T-helper 17 cell (primary cell): ENCODE measurements at places on chromosomes 3 and 15.

DNA sequence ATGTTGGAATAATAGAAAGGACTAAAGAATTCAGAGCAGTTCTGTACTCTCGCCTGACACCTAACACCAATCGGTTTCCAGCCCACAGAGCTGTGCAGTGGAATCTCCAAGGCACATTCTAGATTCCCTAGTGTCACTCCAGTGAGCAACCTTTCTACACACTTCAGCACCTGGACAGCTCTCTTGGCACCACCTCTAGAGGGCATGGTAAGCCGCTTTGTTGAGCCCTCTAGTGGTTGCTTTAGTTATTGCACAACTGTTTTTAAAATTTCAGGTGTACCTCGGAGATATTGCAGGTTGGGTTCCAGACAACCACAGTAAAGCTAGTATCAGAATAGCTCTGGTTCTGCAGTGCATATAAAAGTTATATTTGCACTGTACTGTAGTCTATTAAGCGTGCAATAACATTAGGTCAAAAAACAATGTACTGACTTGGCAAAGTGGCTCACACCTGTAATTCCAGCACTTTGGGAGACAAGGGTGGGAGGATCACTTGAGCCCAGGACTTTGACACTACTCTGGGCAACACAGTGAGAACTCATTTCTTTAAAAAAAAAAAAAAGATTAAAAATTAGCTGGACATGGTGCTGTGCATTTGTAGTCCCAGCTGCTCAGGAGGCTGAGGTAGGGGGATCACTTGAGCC, 26.5 kb upstream of the ERC2 start:
- peak; percentile 56 for DNase-seq

GRCh38 chr15:80823995-80824394, 44.8 kb downstream of the CEMIP start:
- no peak for DNase-seq

- DNase-seq: peak; percentile 15
Measured at GRCh38 chr15:60389261-60390077, 8.3 kb downstream of the ANXA2 start.

DNA sequence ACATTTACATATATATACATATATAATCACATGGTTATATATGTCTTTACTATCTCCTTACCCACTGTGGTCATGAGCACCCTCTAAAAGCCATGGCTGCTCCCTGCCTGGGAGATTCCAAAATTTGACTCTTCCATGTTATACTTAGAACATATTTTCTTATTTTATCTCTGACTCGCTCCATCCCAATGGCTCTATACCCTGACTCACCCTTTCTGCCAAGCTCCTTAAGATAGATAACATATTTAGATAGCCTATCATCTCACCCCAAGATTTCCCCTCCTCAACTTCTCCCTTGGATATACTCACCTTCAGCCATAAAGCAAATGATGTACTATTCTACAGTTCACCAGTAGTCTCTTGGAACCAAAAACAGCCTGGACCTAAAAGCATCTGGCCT, 65.1 kb downstream of the CD200R1L start:
- no peak for DNase-seq

GRCh38 chr3:77038468-77038929, 1.4 kb upstream of the ROBO2 start:
- no peak for DNase-seq

DNA sequence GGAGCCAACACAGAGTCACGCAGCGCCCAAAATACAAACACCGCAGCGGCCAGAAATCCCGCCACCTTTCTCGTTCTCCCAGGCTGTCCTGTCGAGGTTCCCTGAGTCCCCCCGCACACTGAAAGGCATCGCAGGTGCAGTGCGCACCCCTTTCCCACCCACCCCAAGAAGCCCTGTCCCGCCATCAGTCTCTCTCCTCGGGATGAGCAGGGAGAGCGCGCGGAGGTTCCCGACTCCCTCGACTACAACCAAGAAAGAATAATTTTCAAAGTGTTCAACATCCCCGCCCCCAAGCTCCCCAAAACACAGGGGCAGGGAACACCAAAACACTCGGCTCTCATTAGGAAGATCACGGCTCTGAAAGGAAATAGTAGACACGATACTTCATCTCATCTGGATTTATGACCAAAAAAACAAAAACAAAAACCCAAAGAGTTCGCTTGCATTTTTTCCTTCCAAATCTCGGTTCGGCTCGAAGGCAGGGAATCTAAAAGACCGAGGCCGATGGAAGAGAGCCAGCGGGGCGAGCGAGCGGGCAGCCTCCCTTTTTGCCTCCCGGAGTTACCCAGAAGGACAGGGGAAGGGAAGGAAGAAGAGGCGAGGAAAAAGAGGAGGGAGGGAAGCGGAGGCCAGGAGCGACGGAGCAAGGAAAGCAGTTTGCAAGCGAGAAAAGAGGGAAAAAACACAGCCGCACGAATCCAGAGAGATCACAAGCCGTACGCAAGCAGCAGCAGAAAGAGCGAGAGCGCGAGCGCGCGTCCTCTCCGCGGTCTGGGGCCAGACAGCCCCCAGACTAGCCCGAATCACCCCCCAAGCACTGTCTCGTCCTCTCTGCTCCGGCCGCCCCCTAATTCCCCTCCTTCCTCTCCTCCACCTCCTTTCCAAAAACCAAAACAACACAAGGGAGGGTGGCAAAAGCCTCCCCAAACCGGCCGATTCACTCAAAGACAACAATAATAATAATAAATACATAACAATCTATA, 808 bp downstream of the BCL6 start:
- DNase-seq: peak; percentile 34

DNA sequence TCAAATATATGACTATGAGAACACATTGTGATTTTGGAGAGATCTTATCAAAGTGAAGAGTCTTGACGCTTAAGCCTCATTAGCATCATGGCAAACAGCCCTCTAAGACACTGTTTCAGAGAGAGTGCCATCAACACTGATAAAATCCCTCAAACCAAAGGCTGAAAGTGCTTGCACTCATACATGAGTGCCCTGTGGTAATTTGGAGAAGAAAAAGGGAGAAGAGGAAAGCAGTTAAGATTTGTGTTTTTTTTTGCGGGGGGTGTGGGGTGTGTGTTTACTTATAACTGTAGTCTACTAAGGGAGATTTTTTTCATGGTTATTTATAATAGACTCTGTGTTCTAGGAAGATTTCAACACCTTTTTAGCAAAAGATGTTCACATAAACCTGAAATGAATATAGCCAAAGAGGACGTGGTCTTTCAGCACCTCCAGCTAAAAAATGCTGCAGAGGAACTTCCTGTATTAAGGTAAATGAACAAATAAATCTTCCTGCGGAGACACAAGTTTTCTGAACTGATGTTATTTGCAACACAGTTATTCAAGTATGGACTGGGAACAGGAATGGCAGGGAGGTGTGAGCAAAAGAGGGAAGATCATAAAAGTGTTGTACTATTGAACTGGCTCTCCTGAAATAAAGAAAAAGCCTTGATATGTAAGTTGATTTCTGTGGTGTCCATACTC, 81.9 kb upstream of the TGFBR2 start:
- DNase-seq: no peak

DNA sequence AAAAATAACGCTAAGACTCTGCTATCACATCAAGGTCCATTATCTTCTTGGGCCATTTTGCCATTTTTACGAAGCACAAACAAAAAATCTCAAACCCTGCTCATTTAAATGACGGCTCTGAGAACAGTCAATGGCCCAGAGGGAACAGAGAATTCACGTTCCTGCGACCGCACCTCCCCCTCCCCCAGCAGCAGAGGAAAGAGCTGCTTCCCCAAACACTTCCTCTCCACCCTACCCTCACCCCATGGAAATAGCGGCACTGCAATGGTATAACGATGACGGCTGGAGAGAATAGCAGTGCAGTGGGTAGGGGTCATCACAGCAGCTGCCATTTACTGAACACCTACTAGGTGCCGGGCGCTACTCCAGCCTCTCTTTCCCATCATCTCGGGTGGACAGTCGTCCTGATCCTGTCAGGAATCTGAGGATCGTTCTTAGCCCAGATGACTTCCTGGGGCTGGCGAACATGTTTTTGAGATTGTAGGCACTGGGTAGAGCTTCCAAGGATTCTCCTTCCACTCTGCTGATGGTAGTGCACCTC, 113.3 kb downstream of the IQSEC1 start:
- DNase-seq: no peak

DNA sequence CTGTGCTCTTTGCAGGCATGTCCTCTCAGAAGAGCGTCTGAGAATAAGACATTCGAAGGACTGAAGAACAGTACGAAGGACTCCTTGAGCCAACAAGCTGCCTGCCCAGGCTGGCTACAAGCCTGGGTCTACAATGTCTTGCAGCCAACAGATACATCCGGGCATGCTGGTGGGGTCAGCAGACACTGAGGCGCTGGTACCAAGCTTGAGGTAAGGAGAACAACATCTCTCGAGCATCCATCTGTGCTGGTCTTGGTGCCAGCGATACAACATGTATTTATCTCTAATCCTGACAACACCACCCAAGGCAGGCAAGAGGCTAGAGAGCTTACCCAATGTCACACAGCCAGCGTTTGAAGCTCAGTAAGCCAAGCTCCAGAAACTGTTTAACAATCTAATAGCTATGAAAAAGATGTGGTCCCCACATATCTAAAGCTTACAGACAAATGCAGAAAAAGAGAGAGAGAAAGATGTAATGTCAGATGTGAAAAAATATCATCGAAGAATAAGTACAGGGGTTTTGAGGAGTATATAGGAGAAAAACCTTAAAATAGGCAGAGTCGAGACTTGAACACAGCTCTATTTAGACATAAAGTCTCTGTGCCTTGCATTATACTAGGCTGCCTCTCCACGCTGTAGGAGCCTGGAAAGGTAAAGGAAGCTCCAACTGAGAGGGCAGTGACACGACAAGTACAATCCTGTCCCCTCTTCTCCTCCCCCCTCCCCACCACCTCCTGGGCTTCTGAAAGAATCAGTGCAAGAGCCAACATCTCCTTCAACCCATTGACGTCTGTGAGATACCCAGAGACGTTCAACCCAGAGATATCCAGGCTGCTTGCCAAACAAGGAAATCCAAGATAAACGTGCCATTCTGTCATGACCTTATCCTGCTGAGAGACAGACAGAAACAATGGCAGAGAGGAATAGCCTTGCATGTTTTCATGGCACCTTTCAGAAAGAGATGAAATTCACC, 39.4 kb downstream of the WWTR1 start:
- no peak for DNase-seq

DNA sequence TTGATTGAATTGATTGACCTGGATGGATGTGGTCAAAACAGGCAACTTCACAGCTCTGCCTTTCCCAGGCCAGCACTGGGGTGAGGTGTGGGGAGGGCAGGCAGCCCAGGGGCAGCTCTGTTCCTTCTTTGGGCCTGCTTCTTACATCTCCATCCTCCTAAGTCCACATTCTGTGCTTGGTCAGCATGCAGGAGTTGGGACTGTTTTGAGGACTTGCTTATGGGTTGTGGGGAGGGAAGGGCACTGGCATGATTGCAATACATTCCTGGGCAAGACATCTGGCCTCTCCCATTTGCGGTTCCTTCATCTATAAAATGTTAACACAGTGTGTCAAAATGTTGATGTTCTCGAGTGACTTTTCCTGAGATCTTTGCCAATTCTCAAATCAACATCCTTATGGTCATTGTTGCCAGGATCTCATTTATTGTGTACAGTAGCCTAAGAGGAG, 84.1 kb downstream of the ST6GAL1 start:
- no peak for DNase-seq

- no peak for DNase-seq
Measured at GRCh38 chr3:15288331-15289035, 43.9 kb downstream of the SH3BP5 start.

DNA sequence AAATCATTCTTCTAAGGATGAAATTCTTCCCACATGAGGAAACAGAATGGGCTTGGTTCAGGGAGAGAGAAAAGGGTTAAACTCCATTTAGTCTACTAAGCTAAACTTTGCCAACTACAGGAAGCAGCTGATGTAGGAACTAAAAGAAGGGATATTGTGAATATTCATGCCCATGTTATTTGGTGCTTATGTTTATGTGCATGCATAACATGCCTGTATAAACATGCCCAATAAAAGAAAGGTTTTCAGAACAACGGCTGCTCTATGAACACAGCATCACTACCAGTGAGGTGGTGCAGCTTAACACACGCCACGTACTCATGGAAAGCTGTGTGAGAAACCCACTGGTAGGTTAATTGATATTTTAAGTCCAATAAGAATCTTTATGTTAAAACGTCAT, 59.4 kb upstream of the VGLL4 start:
- no peak for DNase-seq

GRCh38 chr3:50261505-50261904, 7.4 kb upstream of the SEMA3B start:
- no peak for DNase-seq

DNA sequence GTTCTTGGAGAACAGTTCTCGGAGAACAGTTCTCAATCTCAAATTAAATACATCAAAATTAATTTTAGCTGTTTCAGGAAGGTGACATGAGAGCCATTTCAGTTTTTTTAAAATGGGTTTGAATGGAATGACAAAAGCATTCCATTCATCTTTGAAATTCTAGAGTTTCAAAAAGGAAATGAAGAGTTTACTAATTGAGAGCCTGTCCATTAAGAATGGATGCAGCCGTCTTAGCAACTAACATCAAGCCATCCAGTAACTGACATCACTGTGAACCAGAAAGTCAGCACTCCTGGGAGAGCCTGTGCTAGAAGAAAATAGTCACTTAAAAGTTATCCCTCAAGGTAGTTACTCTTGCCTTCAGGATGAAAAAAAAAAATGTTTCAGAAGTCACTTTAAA, 47.0 kb upstream of the FSTL1 start:
- no peak for DNase-seq

DNA sequence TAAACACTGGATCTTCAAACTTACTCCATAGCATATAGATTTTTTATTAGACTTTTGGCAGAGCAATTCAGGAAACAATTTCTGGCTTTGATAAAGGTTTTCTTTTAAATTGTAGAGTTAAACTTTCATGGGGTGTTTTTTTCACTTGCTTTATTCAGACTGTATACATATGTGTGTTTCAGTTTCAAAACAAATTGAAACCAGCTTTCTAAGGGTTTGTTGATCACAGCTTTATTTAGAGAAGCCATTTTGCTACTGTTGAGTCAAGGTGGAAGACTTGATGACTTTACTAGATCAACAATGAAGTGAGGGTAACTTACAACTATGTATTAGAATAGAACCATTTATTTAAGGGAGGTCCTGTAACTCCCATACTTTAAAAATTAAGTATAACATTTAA, 6.2 kb downstream of the UBE2E1 start:
- no peak for DNase-seq

GRCh38 chr15:61025781-61026180, 203.3 kb downstream of the RORA start:
- no peak for DNase-seq

DNA sequence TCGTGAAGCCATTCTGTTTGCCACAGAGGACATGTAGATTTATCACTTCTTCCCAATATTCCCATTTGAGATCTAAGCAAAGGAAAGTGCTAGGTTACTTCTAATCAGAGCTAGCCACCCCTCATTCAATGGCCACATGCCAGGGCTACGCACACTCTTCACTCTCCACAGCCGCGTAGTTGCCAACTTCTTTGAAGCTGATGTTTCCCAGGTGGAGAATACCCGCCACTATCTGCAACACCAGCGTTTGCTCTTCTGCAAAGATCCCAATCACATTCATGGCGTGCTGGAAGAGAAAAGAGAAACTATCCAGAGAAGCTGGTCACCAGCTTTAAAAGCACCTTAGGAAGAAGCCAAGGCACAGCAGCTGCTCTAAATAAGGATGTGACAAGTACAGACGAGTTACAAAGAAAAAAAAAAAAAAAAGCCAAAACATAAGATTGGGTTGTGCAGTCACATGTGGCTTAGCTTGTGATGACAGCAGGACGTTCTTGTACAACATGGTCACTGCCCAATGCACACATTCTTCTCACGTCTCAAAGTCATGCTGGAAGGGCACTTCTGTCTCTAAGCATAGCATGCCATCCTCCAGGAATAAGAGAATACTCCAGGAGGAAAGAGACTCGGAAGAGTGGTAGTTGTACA, 16.4 kb downstream of the LDHAL6B start:
- DNase-seq: no peak

- no peak for DNase-seq
Measured at GRCh38 chr3:355622-356021, 159.1 kb downstream of the CHL1 start.
